ENCODE measurements at places on chromosomes 2 and 18. TPM values are rescaled to one million over a fixed set of nuclear protein-coding genes. Genes with fewer than 3 reads are reported as not detected.

SLC14A1 gene
- 4.5 TPM for total RNA-seq

EIPR1 gene
- total RNA-seq, result 45.7 TPM

FBLN7 gene
- total RNA-seq, result 1.0 TPM

POLR1B gene
- 10.7 TPM for total RNA-seq

IL1R1 gene
- 37.0 TPM for total RNA-seq

RGPD3 gene
- total RNA-seq, result under 0.01 TPM

DYNAP gene
- not detected for total RNA-seq

MARCHF4 gene
- 1.2 TPM for total RNA-seq

EMILIN2 gene
- total RNA-seq, result 15.3 TPM

ACTR1B gene
- 68.2 TPM for total RNA-seq

TCF23 gene
- total RNA-seq, result not detected

TEKT4 gene
- total RNA-seq, result not detected

LIMS3 gene
- total RNA-seq, result 1.2 TPM

ZNF519 gene
- 2.5 TPM for total RNA-seq

ZAP70 gene
- not detected for total RNA-seq

All from bronchus fibroblast of lung (primary cell).